ENCODE measurements at places on chromosomes 12 and 14. TPM values are rescaled to one million over a fixed set of nuclear protein-coding genes. Genes with fewer than 3 reads are reported as not detected.

Gene PLEKHG3
- total RNA-seq, result 46.5 TPM

Gene LRRC10
- total RNA-seq, result not detected

Gene TCL1B
- not detected for total RNA-seq

Gene SARNP
- total RNA-seq, result 78.0 TPM

Gene SLC8B1
- total RNA-seq, result 19.2 TPM
